Stimulated activated CD4-positive, alpha-beta T cell treated with anti-CD3 and anti-CD28 coated beads, Interleukin-2, amount 100 ng/mL, for 24 hours (primary cell): ENCODE measurements at places on chromosomes 2 and 18.

GRCh38 chr2:218193701-218194100 lies 23.3 kb upstream of the ARPC2 start:
- DNase-seq = no peak

- DNase-seq = no peak
Observed at GRCh38 chr2:11375025-11375688, 30.7 kb upstream of the ROCK2 start.

DNA sequence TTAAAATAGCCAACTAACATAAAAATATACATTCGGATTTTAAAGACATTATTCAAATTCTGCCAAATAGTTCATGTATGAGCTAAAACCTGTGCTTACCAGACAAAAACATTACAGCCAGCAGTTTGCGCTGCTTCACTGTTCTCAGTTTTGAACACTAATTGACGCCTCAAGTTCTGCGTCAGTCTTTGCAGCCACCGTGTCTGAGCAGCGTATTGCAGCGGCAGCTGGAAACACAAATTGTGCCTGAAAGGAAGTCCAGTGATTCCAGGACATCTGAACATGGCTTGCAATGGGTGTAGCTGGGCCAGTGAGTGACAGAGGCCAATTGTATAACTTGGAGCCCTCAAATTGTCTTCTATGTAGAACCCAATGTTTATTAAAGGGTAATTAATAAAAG lies 267.6 kb downstream of the TFCP2L1 start:
- no peak for DNase-seq

DNA sequence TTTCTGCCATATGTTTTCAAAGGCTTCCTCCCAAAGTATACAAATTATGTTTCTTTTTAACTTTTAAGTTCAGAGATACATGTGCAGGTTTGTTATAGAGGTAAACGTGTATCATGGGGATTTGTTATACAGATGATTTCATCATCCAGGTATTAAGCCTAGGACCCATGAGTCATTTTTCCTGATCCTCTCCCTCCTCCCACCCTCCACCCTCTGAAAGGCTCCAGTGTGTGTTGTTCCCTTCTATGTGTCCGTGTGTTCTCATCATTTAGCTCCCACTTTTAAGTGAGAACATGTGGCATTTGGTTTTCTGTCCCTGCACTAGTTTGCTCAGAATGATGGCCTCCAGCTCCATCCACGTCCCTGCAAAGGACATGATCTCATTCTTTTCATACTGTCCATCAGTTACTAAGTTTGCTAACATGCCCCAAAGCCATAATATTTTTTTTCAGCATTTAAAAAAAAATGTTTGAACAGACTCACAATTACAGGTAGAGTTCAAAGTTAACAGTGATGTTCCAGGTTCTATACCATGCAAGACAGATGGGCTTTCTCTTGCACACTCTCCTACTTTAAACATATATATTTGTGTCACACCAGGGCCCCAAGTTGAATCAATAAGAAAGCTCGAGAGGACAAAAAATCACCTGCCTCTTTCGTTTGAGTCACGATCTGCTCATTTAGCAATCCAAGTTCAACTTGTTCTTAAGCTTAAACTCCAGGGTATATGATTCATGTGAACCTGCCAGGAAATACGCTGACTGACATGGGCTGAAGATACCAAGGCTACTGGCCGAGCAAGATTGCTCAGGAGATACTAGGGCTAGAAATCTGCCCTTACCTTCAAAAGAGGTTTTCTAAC lies 77.6 kb downstream of the AP1S3 start:
- no peak for DNase-seq

GRCh38 chr2:65834771-65835475 lies 402.5 kb upstream of the SPRED2 start:
- DNase-seq = no peak

- DNase-seq = no peak
Observed at GRCh38 chr2:230540332-230540731, 124.3 kb downstream of the SP100 start.

DNA sequence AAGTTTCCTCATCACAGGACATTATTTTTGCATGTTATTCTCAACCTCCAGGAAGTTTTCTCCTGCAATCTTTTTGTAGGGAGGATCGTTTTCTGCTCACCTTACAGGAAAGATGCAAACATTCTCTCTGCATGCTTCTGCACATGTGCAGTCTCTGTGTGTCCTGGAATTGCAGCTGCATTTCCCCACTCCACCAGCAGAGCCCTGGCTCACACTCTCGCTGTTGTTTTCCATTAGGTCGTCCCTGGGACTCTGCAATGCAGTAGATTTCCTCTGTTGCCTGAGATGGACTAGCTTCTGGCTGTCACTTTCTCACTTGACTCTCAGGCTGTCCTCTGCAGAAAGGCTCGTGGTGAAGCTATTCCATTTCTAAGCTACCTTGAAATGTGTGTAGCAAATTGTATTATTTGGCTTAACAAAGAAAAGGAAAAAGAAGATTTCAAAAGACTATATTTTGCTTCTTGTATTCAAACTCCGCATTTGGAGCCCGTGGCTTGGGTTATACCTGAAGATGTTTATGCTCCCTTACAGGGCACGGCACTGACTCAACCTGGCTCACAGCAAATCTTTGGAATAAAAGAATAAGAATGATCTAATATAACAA lies 346.7 kb downstream of the RAD51AP2 start:
- no peak for DNase-seq

- no peak for DNase-seq
Observed at GRCh38 chr2:5742126-5742525, 49.9 kb downstream of the SOX11 start.

- no peak for DNase-seq
Observed at GRCh38 chr2:212428681-212429478, 109.7 kb downstream of the ERBB4 start.

DNA sequence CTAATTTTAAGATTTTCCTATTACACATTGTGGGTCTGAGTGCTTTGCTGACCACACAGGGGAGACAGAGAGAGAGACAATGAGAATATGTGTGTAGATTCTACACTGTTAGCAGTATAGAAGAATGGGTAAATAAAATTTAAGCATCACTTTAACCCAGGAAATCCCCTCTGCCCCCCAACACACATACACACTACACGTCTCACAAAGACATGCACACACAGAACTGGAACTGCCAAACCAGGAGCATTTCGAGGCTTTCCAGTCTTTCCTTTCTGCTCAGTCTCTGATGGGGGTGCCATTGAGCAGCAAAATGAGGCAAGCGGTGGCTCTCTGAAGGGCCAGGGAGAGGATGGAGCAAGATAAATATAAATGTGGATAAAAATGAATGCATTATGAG lies 2.5 kb downstream of the MERTK start:
- no peak for DNase-seq

DNA sequence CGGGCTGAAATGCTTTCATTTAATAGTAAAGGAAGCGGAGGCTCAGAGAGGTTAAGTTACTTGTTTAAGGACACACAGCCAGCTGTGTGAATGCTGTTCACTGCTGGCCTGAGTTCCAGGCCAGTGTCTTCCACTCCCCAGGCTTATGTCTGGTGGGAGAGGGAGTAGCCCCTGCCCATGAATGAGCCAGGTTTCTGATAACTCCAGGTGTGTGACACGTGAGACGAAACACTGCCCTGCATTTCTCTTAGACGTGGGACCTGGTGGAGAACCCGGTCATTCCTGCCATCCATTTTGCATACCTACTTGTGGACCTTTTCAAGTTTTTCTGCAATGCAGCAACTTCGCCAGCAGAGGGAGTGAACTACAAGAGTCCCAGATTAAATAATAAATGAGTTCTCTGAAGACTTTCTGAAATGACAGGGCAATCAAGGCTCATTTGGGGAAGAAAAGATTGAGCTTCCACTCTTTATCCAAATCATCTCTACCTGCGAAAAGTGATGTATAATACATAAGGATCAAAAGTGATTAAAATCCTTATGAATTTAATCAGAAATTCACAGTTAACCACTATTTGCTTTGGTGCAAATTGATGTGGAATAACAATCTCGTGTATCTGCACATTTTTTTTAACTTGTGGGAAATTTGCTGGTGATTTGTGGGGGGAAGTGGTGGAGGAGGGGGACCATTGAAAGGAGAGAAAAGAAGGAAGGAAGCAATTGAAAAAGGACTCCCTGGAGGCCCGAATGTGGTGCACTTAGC lies 79.4 kb upstream of the ASB18 start:
- peak; percentile 50 for DNase-seq

DNA sequence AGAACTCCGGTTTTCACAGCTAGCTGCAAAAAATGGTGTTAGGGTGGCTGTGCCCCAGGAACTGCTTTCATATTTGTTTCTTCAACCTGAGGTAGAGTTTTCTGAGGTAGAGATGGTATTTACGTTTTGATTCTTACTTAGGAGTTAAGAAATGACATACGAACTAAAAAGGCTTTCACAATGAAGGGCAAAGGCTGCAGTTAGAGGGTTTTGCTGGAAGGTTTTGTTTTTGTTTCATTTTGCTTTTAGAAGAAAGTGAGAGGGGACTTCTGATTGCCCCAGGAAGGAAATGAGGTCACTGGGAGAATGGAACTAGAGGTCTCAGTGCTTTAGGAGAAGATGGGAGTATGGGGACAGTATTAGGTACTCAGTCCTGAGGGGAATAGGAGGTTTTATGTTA lies 15.5 kb downstream of the CDCA7 start:
- no peak for DNase-seq

DNA sequence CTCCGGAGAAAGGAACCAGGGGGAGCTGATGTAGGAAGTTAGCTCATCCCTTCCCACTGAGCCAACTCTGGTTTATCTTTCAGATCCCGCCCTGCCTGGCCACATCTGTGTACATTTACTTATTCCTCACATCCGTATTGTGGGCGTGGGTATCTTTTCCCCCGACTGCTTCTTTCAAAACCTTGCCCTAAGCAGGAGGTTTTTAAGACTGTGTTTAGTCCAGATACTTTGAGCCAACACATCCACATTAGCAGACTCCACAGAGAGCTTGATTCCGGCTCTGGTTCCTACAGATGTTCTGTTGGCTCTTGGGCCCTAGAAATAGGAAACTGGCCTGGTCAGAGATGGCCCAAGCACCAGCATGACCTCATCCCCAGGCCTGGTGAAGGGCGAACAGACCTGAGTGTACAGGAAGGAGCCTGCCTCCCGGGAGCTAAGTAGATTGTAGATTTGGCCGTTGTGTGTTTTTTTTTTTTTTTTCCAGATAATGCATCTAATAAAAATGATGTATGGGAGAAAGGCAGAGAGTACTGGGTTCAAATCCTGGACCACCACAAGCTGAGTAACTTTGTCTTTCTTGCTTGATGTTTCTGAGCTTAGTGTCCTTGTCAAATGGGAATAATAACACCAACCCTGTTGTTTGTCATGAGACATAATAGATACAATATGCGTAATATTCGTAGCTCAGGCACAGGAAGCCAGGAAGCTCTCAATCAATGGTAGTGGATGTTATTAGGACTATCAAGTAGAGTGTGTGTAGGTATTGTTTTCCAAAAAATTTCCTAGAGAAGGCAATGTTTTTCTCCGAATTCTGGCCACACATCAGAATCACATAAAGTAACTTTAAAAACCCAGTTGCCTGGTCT lies 92.3 kb downstream of the PRKCE start:
- DNase-seq = no peak

GRCh38 chr2:24272161-24272802 lies 88.1 kb downstream of the ITSN2 start:
- DNase-seq = no peak

GRCh38 chr2:209091056-209091455 lies 332.8 kb upstream of the MAP2 start:
- DNase-seq = no peak

GRCh38 chr2:74910245-74910644 lies 48.2 kb upstream of the POLE4 start:
- no peak for DNase-seq

DNA sequence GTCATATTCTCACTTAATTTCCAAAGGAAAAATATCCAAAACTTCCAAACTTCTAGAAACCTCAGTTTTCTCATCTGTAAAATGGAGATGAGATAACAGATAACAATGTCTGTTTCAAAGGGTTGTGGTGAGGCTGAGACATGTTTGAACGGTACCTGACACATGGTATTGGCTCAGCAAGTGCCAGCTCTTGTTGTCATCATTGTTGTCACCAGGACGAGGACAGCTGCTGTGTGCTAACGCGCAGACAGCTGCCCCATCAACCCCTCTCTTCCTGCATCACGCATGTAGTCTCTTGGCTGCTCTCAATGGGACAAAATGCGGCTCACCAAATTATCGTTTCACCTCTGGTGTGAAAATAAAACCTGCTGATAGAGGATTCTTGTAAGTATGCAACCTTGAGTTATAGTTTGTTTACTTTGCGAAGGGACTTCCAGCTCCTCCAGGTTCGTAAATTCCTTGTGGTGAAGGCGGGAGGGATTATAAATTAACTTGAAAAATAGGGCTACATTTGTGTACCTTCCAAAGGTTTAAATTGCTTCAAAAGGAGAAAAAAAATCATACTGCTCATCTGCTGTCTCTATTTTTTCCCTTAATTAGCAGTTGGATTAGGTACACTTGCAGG lies 605.4 kb downstream of the BCL11A start:
- DNase-seq = no peak

GRCh38 chr2:81648370-81648769 lies 1343.8 kb upstream of the LRRTM1 start:
- no peak for DNase-seq

DNA sequence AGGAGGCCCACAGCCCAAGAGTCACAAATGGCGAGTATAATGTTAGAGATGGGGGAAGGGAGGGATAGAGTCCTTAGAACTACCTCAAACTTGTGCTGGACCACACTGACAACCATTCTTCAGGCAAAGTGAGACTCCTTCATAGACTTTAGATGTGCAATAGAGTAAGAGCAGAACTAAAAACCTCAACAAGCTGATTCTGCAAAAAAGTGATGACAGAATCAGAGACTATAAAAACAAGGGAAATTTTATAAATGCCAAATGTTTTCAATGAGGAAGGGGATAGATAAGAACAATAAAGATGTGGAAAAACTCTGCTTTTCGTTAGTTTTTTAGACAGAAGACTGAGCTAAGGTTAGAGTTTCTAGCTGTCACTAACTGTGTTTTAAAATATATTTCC lies 17.7 kb downstream of the SMC6 start:
- no peak for DNase-seq

GRCh38 chr18:58845928-58846724 lies 18.6 kb upstream of the ZNF532 start:
- no peak for DNase-seq

- no peak for DNase-seq
Observed at GRCh38 chr2:211944572-211944971, 594.0 kb downstream of the ERBB4 start.

- DNase-seq = no peak
Observed at GRCh38 chr18:62784966-62785413, 69.6 kb downstream of the PHLPP1 start.

DNA sequence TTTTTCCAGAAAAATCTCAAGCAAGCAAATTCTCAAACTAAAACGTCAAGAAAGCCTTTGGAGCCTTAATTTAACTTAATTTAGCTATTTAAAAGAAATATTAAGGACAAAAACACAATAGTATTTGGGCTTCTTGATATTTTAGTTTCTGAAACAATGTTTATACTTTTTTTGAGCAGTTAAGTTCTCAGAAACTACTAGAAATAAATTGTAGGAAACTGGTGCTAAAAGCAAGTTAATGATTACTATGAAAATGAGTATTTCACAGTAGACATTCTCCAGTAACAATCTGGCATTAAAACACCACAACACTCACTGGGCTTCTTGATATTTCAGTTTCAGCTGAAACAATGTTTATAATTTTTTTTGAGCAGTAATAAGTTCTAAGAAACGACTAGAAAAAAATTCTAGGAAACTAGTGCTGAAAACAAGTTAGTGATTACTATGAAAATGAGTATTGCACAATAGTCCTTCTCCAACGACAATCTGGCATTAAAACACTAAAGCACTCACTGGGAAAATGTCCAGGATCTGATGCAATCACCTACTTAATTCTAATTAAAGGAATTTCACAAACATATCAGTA lies 45.1 kb downstream of the TRAK2 start:
- no peak for DNase-seq

GRCh38 chr18:50590593-50590992 lies 30.7 kb downstream of the MAPK4 start:
- no peak for DNase-seq
